ENCODE measurements at places on chromosomes 7 and 10.
A peak's percentile ranks its signal among the peaks of the same experiment; 100 is the strongest.

GRCh38 chr10:1893941-1894340, 156.6 kb upstream of the ADARB2 start:
- no peak for DNase-seq

DNA sequence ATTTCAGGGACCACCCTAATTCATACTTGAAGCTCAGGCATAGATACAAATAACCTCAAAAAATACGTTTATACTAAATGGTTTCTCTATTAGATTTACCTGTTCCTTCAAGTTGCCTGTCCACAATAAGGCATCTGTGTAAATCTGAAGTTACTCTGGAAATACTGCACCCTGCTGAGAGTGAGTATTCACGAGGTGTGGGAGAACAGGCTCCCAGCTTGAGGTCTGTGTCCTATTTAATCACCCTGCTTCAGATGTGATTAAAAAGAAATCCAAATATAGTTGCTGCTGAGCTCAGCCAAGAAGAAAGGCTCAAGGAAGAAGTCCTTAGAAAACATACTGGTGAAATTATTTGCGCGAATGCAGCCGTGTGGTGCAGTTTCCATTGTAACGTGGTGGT, 136.8 kb downstream of the KLF6 start:
- DNase-seq, result peak; percentile 1

DNA sequence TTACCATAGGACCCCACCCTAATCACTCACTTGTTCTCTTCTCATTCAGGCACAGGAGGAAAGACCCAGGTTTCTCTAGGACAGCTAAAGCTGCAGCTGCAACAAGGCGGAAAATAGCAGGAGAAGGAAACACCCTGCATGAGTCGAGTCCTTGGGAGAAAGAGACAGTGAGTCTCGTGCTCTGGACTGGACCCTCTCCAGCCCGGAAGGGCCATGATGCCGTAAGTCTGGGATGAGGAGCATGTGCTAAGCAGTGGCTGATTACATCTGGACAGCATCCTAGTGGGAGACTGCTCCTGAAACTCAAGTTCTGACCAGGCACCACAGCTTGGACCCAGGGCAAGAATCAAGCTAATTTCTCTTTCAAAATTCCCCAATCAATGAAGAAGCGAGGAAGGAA, 39.4 kb downstream of the FBXW4 start:
- no peak for DNase-seq

DNA sequence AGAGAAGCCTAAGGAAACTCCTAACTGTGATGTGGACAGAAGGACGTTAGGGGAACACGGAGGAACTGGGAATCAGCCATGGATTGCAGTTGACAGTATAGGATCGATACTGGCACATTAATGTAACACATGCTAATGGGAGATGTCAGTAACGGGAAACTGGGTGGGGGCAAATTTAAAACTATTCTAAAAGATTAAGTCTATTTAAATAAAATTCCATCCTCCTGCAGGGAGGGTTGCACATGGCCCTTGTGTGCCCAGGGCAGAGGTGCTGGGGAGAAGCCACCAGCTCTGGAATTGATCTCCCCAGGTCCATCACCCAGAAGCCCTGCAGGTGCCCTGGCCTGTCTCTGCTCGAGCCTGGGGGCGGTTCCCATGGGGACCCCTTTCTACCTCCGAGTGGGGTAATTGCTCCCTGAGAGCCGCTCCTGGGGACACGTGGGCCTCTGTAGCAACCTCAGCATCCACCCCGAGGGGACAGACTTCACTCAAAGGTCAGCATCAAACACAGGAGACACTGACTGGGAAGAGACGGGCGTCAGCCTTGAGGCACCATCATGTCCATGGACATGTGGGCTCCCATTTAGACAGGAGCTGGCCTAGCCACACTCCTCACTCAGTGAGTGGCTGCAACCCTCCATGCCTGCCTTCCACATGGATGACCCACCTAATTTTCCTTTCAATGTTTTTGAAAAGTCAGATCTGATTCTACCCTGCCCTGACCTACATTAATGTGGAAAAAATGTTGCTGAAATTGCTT, 21.1 kb downstream of the SCART1 start:
- no peak for DNase-seq

DNA sequence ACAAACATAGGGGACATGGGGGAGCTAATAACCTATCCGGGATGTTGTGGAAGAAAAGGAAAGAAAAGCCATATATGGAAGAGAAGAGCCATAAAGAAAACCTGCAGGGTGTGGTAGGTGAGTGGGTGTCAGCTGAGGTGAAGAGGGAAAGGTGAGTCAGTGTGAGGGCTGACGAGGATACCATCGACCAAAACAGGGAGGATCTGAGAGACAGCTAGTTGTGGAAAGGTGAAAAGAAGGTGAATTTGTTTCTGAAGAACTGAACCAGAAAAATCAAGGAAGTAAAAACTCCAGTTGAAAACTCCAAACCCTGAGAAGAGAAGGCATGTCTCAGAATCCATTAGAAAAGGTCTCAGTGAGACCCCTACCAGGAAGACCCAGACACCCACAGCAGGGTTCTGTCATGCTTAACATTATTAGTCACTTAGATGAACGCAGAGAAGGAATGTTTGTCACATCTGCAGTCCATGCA, 4.1 kb downstream of the BLNK start:
- DNase-seq, result no peak

DNA sequence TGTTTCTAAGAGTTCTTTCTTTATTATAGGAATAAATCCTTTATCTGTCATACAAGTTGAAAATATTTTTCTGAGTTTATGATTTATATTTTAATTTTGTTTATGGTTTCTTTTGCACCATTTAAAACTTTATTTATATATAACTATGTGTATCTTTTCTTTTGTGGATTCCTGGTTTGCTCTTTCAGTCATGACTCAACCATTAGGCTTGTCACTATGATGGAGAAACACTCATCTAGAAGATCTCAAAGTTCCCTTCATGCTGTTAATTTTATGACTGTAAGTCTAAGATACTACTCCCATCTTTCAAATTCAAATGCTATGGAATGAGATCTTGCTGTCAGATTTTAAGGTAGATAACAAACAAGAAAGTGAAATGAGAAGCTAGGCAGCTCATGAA, 199.5 kb downstream of the INHBA start:
- no peak for DNase-seq

DNA sequence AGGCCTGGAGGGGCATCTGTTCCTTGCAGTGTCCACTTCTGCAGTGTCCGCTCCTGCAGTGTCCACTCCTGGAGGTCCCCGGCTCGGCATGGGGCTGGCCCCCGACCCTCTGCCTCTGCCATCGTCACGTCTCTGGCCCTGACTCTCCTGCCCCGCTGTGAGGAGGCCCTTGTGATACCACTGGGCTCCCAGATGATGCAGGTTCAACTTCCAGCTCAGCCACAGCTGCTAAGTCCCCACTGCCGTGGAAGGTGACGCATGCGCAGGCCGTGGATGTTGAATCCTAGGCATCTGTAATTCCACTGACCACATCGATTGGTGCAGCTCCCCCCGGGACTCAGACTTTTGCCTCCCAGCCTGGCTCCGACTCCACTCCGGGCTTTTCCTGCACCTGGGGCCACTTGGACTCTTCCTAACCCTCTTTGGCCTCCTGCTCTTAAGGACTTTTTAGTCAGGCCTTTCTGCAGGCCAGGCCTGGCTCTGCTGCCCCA, 95.1 kb downstream of the GLRX3 start:
- DNase-seq, result no peak

GRCh38 chr7:158387546-158387891, 200.1 kb downstream of the PTPRN2 start:
- DNase-seq, result no peak

GRCh38 chr7:115249080-115249479, 327.2 kb downstream of the MDFIC start:
- DNase-seq, result no peak

GRCh38 chr10:96043033-96043892, at the start of gene CCNJ:
CCNJ (plus strand) TSS chr10:96043583; CDS start chr10:96044394, 811 bp downstream.
- peak; percentile 86 for DNase-seq

GRCh38 chr10:5968037-5968680, 9.2 kb downstream of the IL15RA start:
- DNase-seq, result no peak

DNA sequence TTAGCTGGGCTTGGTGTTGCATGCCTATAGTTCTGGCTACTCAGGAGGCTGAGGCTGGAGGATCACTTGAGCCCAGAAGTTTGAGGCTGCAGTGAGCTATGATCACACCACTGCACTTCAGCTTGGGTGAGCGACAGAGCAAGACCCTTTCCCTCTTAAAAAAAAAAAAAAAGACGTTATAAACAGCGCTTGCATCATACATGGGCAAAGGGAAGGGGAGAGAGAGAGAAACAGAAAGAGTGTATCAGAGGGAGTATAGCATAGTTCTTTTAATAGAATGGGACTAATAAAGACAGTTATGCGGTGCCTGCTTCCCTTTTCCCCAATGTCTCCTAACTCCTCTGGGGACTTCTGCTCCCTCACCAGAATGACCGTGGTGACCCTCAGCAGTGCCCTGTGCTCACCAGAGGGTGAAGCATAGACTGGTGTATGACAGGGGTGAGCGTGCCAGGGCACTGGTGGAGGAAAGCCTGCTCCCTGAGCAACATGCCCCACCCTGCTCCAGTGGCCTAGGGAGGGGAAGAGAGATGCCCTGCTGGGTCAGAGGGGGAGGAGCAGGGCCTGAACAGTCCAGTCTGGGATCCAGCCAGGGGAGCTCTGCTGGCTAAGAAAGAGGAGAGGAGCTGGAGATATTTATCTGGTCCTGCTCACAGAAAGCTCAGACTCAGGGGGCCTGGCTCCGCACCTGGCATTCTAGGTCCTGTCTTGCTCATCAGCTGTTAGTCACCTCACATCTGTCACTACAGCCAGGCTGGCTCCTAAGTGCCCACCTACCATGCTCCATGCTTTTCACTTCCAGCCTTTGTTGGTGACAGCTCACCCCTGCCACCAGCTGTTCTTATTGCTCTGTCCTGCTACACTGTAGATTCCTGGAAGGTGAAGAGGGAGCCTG, 2.2 kb downstream of the PDZD7 start:
- no peak for DNase-seq

DNA sequence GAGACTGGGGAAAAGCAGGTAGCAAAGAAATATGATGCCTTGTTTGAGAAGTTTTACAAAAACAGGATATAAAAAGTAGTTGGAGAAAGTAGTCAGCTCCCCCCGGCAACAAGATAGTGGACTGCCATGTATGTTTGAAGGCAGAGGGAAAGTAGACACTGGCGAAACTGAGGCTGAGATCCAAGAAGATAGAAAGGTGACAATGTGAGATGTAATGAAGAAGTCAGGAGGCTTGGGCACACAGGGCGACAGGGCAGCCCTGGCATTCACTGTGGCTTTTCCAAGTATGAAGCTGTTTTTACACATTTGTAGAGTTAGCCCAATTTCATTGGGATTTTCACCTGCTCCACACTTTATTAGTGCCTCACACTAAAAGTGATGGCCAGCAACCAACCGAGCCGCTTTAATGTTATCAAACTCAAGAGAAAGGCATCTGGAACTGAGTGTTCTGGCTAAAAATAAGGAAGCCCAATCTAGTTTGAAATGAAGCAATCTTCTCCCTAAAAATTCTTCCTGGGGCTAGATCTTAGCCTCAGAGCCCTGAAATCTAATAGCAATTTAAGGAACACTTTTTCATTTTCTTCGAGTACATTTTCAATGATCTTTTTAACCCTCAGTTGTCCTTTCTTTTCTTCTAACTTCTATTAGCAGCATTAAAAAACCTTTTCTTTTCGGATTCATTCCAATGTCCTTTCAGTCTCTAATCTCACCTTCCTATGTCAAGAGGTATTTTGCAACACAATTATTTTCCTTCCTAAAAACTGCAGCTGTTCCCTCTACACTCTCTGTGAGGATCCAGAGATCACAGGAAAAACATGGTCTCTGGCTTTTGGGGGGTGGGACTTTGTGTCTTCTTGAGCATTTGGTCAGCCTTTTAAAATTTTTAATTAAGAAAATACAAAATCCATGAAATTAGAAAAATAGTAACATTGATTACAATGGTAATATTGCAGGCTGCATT, 108.0 kb downstream of the RNLS start:
- DNase-seq, result no peak

DNA sequence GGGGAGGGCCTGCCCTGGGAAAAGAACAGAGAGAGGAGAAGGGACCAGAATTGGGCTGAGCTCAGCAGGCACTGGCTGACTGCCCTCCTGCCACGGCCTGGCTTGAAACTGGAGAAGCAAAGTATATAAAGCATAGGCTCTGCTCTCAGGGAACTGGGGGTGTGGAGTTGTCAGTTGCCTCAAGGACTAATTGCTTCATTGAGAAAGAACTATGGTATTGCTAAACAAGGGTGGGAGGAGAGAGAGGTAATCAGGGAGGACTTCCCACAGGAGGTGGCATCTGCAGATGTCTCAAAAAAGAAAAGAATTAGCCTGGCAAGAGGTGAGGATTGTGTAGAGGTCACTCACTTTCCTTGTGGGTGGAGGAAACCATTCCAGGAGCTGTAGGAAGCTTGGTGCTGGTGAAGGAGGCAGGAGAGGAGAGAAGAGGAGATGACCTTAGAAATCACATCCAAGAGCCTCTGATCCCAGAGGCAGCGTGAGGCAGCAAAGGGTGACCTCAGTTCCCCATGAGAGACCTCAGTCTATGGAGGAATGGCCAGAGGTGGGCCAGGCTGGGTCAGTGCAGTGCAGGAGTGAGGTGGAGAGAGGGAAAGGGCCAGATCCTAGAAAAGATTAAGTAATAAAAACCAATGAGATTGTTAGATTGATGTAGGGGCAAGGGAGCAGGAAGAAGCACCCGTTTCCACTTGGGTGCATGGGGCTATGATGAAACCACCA, 2.4 kb downstream of the PILRB start:
- no peak for DNase-seq

DNA sequence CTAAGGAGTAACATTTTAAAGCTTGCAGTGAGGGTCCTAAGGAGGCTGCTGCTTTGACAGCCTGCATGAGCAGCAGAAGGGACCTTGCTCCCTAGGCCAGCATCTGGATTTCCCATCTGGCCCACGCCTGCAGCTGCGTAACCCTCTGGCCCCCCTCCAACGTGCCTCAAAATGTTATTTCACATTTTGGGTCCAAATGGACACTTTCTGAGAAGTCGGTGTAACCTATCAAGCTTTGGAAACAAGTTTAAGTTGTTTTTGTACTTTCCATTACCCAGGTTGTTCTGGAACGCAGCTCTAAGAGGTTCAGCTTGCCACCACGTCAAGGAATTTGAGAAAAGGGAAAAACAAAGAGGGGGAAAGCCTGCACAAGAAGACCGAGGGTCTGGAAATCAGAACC, 338.3 kb downstream of the KCNMA1 start:
- DNase-seq, result no peak

Data from midbrain (tissue), 1 donor.